ENCODE measurements at places on chromosomes 16 and 17. TPM values are rescaled to one million over a fixed set of nuclear protein-coding genes. Genes with fewer than 3 reads are reported as not detected.

- DNase-seq, result peak; percentile 53
Observed at GRCh38 chr16:2838928-2839327, 8.8 kb downstream of the ZG16B start.

DNA sequence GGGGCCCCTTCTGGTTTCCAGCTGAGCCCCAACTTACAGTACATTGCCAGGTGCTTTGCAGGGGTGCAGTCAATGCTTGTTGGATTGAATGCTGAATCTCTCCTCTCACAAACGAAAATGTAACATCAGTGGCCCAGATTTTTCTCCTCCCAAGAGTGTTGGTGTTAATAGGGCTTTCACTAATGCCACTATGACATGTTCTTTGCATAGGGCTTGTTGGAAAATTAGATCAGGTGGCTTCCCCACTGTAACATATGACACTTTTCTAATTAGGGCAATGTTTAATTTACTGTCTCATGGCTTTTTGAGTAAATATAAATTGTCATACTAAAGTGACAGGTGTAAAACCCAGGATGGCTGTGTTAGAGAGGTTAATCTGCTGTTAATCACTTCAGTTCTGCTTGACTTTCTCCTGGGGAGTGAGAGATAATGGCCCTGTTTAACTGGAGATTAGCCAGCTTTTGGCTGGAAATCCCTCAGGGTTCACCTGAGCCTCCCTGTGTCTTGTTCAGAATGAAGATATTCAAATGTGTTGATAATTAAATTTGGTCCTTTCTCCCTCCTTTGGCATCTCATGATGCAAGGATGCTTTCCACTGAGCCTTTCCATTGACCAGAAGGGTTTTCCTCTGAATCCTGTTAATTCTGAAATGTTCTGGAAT is 502.3 kb downstream of the RBFOX1 start:
- DNase-seq, result no peak

DNA sequence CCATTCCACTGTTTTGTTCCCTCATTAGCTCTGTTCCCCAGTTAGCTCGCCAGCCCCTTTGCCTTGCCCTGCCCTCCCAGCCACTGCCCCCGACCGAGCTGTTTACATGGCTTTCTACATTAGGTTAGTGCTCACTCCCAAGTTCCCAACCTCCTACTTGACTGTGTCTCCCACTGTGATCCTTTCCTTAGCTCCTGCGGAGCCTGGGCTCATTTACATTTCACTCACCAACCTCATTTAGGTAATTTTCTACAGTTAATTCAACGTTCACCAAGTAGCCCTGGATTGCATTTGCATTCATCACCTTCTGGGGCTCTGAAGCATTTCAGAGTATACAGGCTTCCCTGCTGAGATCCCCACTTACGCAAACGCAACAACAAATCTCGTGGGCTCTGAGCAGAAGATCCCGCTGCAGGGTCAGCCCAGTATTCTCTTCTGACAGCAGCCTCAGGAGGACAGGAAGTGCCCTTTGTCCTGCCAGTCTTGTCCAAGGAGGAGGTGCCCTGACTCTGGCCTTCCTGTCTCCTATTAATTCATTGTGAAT is 325.8 kb upstream of the CCL2 start:
- no peak for DNase-seq

The PLA2G10 gene
- total RNA-seq, result not detected

- DNase-seq, result peak; percentile 54
Observed at GRCh38 chr16:65410801-65411200, 288.9 kb upstream of the CDH11 start.

The KCNJ18 gene
- total RNA-seq, result not detected

- DNase-seq, result no peak
Observed at GRCh38 chr16:46895399-46896313, 11.5 kb downstream of the GPT2 start.

The CDT1 gene
- 11.3 TPM for total RNA-seq

DNA sequence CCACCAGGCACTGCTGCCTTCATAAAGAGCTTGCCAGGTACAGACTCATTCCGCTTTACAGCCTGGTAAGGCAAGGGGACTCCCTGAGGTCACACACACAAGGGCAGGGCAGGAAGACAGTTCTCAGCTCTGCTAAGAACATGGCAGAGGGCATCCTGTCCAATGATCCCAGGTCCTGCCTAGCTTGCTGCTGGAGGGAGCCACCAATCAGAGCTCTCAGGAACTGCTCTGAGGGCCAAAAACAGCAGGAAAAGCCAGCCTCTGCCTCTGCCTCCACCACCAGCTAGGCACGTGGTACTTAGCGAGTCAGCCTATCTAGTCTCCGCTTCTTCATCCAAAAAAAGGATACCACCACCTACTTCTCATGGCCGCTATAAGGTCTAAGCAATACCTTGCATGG is 66.1 kb downstream of the GTF3C1 start:
- DNase-seq, result no peak

The CETP gene
- total RNA-seq, result not detected

DNA sequence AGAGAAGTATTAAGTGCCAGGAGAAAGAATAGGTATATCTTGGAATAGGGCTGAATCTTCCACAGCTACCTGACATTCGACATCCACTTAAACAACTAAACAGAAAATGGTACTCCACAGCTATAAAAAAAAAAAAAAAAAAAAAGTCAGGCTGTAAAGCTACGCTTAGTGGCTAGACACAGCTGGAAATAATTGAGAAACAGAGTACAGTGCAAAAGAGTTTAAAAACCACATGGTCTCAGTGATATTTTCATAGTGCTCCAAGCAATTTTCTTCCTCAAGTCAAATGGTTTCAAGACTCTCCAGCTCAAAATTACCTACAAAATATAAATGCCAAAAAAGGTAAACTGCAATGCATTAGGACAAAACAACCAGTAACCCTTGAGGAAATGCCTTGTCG is 607.1 kb downstream of the KCNJ2 start:
- no peak for DNase-seq

The ADAD2 gene
- not detected for total RNA-seq

The CD79B gene
- 0.14 TPM for total RNA-seq

The CLEC19A gene
- total RNA-seq, result not detected

Measured in kidney epithelial cell (primary cell).